ENCODE measurements at places on chromosomes 2 and 18.

- DNase-seq = no peak
Observed at GRCh38 chr2:24076849-24077534, 866 bp upstream of the SF3B6 start.

DNA sequence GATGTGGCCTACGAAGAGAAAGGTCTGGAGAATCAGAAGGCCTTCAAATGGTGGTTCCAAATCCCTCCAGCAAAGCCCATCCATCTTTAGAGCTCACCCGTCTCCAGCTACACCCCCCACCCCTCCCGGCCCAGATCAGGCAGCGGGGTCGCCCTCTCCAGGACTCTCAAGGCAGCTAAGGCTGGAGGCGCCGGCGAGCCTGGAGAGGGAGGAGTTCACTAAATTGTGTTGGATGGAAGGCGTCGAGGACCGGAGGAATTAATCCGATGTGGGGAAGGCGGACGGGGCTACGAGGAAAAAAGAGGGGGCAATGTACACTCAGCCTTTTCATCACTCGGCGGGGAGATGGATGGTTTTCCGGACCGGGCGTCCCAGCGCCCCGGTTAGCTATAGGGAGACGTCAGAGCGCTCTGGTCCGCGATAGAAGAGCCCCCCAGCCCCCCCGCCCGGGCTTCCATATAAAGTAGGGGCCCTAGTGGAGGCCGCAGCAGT, at the start of gene GRP:
Gene GRP (plus strand): TSS at position 487 of the 492 bp plus-strand sequence. CDS start 108 bp downstream, outside the sequence.
- no peak for DNase-seq

DNA sequence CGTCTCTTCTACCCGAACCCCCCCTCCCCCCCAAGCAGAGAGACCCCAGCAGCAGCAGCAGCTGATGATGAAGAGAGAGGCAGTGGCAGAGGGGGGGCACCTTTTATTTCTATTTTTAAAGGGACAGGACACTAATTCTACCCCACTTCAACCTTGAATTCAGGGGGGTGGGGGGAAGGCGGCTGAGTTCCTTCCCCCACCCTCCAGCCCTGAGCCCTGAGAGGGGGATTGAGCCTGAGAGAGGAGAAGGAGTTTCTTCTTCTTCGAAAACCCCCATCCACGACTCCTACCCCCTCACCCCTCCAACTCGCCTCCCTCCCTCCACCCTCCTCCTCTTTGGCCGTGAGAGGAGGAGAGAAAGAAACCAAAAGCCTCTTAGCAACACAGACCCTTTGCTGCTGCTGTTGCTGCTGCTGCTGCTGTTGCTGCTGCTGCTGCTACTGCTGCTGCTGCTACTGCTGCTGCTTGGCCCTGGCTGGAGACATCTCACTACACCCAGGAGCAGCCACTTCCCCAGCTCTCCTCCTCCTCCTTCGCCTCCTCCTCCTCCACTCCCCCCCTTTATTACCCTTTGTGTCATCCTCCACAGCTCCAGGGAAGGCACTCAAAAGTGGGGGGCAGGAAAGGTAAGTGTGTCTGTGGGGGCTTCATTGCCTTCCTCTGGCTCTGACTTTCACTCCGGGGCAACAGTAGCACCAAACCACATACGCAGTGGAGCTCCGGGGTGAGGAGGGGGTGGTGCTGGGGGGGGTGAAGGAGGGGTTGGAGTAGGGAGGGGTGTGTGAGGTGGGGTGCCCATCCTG, at the start of gene MBD5:
Gene MBD5 (plus strand): TSS at position 33 of the 803 bp plus-strand sequence.
- peak; percentile 20 for DNase-seq

DNA sequence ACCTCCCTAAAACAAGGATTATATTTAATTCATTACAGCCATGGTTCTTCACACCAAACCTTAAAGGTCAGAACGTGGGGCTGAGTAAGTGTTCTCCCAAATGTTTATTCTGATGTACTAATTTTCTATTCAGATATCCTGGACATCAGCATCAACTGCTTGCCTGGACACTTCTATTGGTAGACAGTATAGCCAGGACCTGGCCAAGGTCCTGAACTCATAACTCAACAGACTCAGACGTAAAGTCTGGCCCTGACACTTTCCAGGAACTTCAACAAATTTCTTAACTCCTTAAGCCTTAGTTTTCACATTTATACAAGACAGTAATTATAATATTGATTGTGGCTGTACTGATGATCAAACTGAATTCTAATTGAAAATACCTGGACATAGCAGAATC, 89.1 kb downstream of the AKAIN1 start:
- DNase-seq = no peak

All from stimulated activated CD8-positive, alpha-beta memory T cell treated with anti-CD3 and anti-CD28 coated beads, Interleukin-7, amount 100 ng/mL, for 1 hour (primary cell).